Thoracic aorta (tissue), 2 donors: ENCODE measurements at places on chromosomes 3 and 15. TPM values are rescaled to one million over a fixed set of nuclear protein-coding genes. Genes with fewer than 3 reads are reported as not detected.

CCR9 gene
- not detected for total RNA-seq

DNA sequence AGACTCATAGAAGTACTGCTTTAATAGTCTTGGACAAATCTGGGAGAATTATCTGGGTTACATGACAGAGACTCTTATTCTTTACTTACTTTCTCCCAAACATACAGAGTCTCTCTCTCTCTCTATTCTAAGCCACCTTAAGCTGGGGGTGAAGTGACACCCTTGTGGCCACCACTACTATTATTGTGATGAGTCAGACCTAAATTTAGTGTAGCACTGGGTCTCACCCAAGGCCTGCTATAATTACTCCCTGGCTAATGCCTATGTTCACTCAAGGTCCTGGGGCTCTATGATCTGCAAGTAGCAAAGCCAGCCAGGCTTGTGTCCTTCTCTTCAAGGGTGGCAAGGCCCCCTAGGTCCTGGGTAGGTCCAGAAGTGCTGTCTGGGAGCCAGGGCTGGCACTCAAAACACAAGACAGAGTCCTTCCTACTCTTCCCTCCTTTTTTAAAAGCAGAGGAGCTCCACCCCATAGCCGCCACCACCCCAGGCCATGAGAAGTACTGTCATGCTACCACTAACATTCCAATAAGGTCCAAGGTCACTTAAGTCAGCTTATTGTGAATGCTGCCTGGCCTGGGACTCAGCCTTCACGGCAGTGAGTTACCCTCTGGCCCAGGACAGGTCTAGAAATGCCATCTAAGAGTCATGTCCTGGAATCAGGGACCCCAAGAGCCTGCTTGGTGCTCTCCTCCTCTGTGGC is 183.6 kb downstream of the POLQ start:
- no peak for DNase-seq

DNA sequence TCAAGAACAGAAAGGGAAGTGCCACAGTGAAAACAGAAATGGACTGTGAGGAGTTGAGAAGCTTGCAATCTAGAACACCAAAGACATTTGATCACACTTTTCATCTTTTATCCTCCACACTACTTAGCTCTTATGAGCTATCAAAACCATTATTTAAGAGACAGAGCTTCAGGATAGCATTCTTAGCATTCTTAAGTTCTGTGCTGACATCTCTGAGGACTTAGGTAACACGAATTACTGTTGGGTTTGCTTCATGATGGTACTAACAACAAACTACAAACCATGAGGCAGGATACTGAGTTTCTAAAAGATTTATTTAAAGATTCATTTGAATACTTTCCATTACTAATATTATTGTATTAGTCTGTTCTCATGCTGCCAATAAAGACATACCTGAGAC is 1038.6 kb downstream of the TUSC7 start:
- DNase-seq = no peak

FGF12 gene
- total RNA-seq = 1.5 TPM

OR5H6 gene
- not detected for total RNA-seq

DNA sequence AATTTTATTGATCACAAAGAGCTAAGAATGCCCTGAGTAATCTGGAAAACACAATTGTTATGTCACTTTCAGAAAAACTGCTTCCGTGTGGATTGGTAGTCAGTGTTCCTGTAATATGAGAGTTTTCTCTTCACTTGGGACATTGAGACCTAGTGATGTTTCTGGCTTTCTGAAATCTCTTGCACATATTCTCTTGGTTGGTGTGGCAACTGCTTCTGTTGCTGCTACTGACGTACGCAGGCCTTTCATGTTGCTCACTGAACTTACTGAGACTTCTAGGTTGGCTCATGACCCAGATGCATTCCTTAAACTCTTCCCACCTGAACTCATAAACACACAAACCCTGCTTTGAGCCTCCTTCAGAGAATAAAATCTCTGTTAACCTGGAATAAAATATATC is 175.0 kb upstream of the PFN2 start:
- no peak for DNase-seq

GRCh38 chr3:141845407-141846049 is 30.9 kb upstream of the ATP1B3 start:
- DNase-seq = no peak

GRCh38 chr15:92638291-92638708 is 17.3 kb downstream of the FAM174B start:
- no peak for DNase-seq

DNA sequence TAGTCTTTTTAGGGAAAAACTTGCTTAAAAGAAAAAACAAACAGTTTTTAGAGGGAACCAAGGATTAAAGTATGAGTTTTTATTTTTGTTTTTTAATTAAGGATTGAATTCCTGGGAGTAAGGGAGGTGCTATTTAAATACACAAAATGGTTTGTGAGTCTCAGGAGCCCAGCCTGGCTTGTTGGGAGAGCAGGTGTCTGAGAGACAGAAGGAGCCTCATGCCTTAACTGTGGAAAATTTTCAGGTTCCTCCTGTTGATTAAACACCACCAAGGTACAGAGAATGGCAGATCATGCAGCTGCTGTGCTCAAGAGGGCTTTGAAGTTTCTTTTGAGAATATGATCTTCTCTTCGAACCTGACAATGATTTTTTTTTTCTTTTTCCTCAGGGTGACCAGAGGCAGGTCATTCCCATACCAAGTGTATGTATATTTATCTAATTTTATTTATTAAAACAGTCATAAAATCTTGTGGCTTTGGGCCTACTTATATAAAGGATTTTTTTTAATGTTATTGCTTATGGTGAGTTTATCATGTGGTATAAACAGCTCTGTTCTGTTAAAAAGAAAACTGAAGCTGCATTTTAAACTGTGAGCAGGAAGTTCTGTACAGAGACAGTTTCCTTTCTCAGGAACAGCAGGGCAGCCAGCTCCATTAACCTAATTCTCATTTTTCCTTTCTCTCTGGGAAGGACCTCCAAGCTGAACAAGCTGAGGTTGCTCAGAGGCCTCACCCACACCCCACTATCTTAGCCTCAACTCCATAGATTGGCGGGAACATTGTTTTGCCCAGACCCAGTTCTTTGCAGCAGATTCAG is 33.7 kb upstream of the VILL start:
- no peak for DNase-seq

DLEC1 gene
- 0.35 TPM for total RNA-seq

DNA sequence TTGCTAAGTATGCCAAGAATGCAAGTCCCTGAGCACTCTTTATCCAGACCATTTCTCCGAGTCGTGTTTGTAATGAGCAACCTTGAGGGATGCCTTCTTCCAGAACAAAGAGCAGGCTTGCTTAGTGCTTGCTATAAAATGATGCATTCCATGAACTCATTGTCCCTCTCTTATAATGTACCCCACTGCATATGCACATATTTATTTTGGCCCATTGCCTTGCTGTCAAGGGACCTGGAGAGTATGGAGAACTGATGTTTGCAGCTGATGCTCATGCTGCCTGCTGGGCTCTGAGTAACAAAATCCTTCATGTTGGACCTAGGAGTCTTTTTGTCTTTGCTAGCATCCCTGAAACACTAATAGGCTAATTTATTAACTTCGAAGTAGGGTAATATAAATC is 97.8 kb upstream of the AADACL2 start:
- DNase-seq = no peak

DNA sequence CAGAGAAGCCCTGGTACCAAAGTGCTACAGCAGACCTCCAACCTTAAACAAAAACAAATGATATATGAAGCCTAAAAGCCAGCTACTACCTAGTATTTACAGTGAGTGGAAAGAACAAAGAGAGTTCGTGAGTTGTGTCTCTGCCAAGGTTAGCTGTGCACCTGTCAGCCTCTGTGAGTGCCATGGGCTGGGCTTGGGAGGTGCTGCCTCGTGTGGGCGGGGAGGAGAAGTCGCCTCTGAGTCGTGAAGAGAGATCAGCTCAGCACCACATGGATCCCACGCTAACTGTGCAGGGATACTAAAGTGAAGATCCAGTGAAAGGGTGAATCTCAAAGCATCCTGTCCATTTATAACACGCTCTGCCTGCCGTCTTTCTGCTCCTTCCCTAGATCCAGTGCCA is 101.9 kb downstream of the CHDH start:
- DNase-seq = no peak

DNA sequence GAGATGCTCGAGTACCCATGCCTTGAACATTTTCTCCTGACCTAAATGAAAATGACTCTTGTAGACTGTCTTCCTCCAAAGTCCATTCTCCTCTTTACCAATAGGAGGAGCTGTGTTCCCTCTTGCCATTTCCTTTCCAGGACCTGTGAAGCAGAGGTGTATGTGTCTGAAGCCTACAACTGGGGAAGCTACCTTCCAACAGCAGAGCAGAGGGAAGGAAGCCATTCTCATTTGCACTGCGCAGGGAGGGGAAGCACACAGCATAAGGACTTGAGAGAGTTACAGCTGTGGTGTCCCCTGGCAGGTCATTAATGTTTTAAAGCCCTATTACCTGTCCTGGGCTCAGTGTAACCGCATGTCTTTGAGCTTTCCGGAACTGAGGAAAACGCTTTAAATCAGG is 38.7 kb downstream of the HSPBAP1 start:
- no peak for DNase-seq
